Right ventricle myocardium superior (tissue), 1 donor: ENCODE measurements at places on chromosomes 4 and X.
A peak's percentile ranks its signal among the peaks of the same experiment; 100 is the strongest.

DNA sequence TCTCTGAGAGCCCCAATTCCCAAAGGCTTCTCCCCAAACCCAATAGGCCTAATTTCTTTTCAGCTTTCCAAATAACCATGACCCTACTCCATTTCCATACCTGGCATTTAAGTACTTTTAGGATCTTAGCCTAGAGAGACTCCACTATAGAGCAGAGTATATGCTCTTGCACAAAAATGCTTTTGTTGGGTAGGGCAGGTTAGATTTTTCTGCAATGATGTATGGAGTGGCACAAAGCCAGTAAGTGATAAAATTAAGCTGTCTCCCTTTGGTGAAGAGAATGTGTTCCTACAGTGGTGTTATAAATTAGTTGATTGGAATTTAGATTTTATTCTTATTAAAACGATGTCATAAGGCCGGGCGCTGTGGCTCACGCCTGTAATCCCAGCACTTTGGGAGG lies 124.9 kb downstream of the INPP4B start:
- DNase-seq: no peak

GRCh38 chr4:142615324-142615665 lies 230.8 kb downstream of the INPP4B start:
- no peak for DNase-seq

DNA sequence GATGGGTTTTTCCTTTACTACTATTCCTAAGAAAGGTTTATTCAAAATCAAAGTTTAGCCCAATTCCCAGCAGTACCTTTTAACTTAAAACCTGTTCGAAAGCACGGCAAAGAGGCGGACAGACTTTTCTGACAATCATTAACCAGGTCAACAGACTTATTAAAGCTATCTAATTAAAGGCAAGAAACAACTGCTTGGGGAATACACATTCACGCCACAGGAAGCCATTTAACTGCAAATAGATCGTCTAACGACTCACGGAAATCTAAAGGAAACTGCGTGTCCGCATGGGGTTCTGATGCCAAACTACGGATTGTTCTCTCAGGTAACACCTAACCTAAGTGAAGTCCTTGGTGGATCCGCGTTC lies 663 bp upstream of the USP53 start:
- no peak for DNase-seq

DNA sequence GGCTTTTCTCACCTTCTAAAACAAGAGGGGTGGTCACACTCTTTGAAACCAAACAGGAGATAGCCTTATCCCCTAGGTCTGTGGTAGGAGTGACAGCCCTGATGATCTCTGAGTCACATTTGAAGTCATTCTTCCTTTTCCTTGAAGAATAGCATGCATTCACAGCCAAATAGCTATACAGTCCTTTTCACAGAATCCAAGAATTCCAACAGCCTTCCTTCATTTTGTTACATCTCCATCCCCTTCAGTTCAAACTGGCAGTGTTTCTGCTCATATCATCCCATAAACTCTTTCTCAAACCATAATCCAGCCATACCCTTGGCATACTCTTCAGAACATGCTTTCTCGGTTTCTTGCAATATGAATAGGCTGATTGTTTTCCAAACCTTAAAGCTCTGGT lies 33.3 kb upstream of the TMEM184C start:
- no peak for DNase-seq

- no peak for DNase-seq
Observed at GRCh38 chrX:848386-848785, 217.8 kb downstream of the SHOX start.

DNA sequence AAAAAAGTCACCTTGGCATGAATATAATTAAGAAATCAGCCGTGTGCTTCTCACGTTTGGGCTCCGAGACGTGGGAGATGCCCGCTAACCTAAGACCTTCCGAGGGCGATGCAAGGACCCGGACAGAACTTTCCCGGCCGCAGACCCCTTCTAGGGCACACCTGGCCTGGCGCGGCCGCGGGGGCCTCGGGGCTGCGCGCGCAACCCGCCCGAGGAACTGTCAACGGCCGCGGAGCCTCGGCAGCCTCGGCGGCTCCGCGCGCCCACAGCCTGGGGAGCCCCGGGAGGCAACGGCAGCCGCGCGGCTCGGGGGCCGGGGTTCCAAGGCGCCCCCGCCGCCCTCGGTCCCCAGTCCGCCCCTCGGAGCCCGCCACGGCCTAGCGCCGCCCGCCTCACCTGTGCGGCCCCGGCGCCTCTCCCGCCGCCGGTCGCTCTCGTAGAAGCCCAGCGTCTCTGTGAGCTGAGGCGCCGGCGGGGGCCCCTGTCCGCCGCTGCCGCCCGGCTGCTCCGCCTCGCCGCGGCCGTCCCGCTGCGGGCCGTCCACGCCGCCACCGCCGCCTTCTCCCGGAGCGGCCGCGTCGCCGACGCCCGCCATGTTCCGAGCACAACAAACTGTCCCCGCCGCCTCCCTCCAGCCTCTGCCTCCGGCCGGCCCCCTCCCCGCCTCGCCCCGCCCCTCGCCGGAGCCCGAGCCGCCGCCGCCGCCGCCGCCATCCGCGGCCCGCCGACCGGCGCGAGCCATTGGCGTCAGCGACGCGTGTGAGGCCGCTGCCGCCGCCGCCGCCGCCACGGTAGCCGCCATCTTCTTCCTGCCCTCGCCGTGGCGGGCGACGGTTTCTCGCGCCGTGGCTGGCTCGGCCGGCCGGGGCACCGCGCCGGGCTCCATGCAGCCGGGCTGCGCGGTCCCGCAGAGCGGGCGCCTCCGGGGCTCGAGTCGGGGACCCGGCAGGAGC lies at the start of gene TAPT1:
TAPT1 (minus strand) TSS at position 609 of the 953 bp plus-strand sequence; CDS start at position 595, 14 bp downstream.
- DNase-seq: peak; percentile 90

DNA sequence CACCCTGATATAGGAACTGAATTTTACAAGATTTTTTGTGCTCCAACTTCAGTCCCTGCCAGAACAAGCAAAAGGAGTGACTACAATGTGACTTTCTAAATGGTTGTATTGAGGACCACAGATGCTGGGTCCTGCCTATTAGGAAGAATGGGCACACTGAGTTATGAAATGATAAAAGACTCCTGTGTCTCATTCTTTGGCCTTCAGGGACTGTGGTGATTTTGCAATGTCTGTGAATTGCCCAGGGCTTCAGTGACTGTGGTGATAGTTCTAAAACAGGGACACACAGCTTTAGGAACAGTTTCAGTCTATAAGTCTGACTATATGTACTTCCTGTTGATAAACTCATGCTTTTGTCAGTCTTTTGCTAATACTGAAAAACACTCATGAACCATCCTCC lies 210.2 kb downstream of the DMD start:
- no peak for DNase-seq

DNA sequence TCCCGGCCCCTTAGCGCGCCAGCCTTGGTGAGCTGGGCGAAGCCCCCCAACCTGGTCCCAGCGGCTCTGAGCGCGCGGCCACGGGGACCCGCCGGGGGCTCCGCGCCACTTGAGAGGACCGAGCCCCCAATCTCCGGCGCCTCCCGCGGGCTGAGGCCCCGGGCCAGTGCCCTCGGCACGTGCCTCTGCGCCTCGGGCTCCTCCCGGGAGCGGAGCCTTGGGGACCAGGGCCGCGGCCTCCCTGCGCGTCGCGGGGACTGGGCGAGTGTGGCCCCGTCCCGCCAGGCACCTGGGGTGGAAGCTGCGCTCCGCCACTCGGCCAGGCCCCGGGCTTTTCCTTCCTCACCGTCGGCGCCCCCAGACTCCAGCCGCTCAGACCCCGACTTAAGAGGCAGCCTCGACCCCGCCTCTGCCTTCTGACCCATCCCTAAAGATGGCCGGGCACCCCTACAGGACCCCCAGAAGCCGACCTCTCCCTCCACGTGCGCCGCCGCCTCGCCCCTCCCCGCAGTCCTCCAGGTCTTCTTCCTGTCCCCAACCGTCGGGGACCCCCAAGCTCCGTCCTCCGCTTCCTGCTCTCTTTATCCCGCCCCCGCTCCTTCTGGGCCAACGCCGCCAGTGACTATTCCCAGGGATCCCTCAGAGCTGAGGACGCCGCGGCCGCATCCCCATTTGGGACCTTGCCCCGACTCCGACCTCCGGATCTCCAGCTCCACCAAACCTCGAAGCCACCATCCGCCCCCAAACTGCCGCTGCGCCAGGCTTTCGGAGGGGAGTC lies 752 bp downstream of the ERAS start:
- no peak for DNase-seq

GRCh38 chr4:125198916-125199315 lies 115.8 kb upstream of the FAT4 start:
- no peak for DNase-seq

DNA sequence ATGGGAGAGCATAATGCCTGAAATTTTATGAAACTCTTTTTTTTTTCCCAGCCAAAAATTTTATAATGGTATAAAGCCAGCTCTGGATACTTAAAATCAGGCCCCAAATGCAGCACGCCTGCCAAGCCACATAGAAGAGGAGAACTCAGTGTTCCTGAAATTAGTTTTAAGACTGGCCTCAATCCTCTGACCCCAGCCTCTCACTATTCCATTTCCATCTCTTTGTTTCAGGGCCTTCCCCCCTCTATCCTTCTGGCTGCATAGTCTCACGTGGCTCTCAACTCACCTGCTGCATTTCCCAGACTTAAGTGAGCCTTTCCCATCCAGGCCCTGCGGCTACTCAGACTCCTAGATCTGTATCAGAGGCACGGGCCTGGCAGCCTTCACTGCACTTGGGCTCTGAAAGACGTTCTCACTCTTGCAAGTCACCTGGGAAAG lies 5.2 kb upstream of the CBR4 start:
- DNase-seq: peak; percentile 73

- DNase-seq: no peak
Observed at GRCh38 chr4:170990989-170991589, 822.1 kb upstream of the GALNTL6 start.

DNA sequence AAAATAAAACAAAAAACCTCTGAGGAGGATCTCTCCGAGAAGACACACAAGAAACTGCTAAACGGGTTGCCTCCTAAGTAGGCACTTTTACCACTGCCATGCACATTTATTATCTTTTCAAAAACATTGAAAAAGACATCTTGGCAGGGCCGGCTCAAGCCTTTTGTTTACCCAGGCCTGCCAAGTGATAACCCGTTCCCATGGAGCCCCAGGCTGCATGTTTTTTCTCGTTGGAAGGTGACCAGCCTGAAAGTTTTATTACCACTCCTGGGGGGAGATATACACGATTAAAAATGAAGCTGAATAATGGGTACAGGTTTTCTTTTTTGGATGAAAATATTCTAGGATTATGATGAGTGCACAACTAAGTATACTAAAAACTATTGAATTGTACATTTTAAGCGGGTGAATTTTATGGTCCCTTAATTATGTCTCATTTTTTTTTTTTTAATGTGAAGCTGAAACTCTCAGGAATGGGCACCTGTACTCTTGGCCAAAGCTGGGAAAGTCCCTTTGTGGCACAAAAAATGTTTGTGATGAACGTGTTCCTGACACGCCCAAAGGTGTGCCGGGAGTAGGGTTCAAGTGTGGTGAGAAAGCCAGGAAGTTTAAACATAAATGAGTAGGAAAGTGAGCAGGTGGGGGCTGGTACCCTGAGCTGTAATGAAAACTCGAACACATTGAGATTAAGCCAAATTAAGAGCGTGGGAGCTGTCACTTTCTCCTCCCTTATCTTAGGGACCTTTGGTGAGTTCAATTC lies 1.5 kb upstream of the MAP7D2 start:
- no peak for DNase-seq

DNA sequence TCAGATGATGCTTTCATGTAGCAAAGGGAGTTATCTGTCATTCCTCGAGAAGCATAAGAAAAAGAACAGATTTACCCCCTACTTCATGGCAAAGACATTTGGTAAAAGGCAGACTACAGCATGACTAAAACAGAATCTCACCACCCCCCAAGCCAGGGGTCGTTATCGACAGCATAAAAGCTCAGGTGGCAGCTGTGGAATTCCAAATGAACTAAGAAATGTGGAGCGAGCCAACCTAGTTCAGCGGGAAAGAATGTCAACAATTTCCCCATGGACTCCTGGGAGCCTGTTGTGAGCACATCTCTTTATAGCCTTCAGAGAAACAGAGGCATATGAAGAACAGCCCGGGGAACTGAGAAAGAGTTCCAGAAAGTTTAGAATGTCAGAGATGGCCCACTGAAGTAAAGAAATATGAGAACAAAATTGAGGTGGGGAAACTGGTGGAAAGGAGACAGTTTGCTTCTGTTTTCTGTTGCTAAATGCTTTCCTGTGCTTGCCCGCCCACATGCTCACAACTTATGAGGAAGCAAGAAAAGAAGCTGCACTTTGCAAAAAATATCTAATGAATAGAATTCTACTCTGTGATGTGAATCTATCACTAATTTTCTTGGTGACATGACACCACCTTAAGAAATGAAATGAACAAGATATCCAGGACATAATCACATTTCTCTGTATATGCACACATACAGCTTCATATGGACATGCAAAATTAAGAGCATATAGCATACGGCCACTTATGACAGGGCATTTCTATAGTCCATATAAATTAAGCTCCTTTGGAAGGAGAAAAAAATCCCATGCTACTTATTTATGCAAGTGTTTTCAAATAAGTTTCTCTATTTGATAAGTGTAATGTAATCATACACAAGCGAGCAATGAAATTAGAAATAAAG lies 135.3 kb upstream of the MID1 start:
- no peak for DNase-seq

DNA sequence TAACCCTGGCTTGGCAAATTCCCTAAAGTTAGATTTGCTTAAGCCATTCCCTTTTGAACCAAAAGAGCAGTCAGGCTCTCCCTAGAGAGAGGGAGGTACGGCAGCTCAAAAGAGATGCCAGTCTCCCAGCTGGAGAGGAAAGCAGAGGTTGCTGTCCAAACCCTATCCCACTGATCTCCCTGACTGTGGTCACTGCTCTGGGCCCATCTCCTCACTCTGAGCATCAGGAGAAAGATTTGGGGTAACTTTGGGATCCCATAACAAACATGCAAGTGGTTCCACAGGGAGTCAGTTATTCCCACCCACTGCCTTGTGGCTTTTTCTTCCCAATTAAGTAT lies 17.1 kb downstream of the ACSL1 start:
- DNase-seq: no peak

- DNase-seq: no peak
Observed at GRCh38 chrX:120750381-120750780, 120.5 kb upstream of the C1GALT1C1 start.

DNA sequence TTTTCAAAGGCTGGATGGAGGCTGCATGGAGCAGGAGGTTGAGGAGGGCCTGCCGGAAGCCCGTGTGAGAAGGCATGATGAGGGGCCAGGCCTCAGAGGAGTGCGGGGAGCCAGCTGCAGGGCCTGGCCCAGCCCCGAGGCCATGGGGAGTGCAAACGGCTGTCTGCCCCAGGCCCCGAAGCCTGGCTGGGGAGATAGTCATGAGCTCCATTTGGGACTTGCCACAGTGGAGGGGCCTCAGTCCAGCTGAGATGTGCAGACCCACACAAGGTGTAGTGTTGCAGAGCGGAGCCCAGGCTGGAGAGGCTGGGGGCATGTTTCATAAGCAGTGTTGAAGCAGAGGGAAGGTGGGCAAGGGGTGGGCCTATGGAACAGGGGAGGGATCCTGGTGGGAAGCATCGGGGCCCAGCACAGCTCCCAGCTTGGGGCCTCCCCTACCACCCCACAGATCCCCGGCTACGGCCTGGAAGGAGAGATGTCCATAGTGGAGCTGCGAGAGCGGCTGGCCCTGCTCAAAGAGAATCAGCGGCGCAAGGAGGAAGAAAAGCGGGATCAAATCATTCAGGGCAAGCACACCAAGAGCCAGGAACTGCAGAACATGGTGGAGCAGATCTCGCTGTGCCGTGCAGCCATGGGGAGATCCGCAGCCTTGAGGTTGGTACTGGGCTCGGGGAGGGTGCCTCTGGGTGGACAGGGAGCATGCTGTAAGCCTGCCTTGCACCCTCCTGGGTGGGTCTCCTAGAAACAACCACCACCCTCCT lies 9.1 kb upstream of the RNF4 start:
- no peak for DNase-seq

- no peak for DNase-seq
Observed at GRCh38 chr4:80685214-80685613, 345.3 kb upstream of the BMP3 start.

GRCh38 chr4:121070696-121071639 lies 1.4 kb downstream of the NDNF start:
- DNase-seq: peak; percentile 56
